ENCODE measurements at places on chromosomes 1 and 21.

DNA sequence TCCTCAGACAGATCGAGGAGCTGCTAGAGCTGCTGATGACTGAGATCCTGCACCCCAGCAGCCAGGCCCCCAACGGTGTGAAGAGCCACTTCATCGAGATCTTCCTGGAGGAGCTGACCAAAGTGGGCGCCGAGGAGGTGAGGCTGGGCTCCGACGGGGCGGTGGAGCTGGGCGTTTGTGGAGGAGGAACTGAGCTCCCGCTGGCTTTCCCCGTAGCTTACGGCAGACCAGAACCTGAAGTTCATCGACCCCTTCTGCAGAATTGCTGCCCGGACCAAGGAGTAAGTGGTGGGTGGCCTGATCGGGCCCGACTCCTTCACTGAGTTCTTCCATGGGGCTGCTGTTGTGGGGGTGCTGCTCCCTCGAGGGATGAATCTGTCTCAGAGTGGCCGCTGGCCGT is 8.0 kb downstream of the RRP1 start:
- DNase-seq, result no peak

- DNase-seq, result peak; percentile 85
Measured at GRCh38 chr1:58738876-58739275, 39.0 kb upstream of the MYSM1 start.

GRCh38 chr1:43632135-43632670 is 17.7 kb upstream of the KDM4A start:
- no peak for DNase-seq

DNA sequence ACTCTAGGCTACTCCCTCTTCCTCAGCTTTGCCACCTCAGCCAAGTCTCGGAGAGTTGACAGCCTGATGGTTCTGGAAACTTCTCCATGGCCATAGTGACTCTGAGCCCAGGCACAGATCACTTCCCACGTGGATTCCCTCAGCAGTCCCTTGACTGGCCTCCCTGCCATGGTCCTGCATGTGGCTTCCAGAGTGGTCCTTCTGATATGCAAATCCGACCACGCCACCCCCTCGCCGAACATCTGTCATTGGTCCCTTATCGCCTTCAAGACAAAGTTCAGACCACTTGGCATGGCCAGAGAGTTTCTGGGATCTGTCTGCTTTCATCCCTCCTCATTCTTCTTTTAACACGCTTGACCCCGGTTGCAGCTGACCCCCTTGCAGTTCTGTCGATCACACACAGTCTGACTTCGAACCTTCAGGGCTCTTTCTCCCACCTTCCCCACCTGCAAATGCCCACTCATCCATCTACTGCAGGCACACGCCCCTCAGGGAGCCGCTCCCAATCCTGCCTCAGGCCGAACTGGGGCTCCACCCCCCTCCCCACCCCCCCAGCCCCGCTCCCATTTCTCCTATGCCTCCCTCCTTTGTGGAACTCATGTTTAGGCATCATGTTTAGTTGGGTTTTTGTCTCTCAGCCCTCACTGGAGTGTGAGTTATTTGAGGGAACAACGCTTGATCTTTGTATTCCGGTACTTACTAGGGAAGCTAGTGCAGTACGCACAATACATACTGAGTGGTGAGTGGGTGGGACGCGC is 29.0 kb downstream of the KIAA1614 start:
- DNase-seq, result no peak

DNA sequence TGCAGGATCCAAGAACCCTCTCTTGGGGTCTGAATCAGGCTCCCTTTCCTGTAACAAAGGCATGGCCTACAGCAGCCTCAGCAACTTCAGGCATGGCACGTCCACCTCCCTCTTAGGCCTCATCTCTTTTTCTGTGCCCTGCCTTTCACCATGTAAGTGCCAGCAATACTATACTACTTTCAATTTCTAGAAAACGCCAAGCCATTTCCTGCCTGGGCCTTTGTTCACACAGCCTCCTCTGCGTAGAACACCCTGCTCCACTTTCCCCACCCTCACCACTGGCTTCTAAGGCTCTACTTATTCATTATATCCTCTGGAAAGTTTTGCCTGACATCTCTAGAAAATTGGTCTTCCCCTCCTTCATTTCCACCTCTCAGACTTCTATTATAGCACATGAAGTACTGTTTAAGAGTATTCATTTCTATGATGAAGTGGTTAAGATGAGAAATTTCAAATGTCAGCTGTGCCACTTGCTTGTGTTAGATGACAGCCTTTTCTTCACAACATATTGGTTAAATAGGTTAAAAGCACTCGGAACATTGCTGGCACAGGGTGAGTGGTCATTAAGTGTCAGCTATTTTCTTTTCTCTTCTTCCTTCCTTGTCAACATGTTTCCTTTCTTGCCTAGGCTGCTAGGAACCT is 41.6 kb upstream of the VWA5B1 start:
- DNase-seq, result no peak

GRCh38 chr1:43754892-43755291 is 47.6 kb downstream of the ST3GAL3 start:
- DNase-seq, result no peak

GRCh38 chr1:28122183-28122582 is 33.8 kb upstream of the EYA3 start:
- DNase-seq, result no peak

DNA sequence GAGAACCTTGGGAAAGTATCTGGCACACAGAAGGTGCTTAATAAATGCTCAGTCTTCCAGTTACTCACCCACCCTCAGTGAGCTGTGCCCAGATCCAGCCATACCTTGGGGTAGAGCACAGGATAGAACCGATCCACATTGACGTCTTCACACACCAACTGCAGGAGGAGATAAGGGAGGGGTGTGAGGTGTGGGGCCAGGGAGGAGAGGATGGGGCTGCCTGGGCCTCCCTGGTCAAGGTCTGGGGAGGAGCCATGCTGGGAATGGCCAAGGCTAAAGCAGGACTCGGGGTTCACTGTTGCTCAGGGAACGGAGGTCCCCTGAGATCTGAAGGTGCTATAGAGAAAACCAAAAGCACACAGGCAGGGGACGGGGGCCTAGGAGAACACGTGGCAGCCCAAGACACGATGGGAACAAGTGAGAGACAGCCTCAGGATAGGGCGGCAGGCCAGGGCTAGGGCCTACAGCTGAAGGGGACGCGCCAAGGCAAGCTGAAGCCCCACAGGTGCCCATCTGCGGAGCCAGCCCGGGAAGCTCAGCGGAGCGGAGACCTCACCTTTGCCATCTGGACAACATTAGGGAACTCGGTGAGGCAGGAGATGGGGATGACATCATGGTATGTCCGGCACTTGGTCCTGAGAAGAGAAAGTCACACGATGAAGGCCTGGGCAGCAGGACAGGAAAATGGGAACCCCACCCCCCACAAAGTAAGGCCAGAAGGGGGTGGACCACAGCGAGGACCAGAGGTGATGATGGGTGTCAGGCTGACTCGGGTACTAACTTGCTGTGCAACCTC is 55.9 kb downstream of the RAP1GAP start:
- DNase-seq, result no peak

DNA sequence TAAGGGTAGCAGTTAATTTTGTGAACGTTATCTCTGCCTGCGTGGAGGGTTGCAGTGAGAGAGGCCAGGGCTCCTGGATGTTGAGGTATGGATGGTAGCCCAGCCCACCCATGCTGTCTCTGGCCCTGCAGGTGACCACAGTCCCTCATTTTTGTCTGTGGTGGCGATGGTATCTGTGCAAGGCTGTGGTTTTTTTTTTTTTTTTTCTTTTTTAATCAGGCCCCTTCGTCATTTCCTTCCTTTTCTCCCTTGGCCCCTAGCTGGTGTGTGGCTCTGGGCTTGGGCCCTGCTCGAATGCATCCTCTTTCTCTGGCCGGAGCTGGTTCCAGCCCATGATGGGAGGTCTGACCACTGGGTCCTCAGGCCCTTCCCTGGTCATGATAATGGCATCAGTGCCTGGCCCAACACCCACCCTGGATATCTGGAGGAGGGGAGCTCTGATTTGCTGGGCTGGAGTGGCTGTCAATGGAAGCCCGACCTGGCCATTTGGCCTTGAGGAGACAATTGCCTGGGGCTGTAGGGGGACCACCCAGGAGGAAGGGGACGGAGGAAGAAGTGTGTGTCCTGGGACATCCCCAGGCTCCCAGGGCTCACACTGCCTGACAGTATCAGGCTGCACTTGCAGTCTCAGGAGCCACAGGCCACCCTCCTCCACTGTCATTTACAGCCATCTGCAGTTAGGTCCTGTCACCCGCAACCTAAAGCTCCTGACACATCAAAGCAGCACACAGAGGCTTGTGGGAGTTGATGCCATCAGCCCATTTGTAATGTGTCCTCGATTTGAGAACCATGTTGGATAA is 8.1 kb upstream of the RNF187 start:
- peak; percentile 5 for DNase-seq

All from Kasumi-1 (cell line).